ENCODE measurements at places on chromosomes 4 and X.
A peak's percentile ranks its signal among the peaks of the same experiment; 100 is the strongest.

DNA sequence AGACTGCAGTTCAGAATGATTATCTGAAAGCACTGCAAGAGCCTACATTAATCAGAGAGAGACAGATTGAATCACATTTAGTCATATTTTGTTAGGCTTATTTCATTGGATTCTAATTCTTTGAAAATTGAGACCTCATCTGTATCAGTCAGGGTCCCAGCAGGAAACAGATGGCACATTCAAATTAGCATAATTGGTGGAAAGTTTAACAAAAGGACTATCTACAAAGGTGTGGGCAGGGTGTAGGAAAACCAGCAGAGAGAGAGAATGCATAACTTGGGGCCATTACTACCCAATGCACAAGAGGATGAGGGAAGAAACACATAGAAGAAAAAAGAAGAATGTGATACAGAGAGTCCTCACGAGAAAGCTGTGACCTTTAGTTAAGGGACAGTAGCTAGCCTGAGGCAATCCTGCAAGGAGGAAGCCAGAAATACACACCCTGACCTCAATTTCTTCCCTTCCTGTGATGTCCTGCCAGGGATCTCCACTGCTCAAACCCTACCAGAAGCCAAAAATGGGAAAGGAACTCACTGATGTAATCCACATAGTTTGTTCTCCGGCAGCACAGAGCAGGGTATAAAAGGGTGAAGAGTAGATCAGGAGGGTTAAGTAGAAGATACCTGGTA is 17.7 kb upstream of the XKRX start:
- DNase-seq = no peak

DNA sequence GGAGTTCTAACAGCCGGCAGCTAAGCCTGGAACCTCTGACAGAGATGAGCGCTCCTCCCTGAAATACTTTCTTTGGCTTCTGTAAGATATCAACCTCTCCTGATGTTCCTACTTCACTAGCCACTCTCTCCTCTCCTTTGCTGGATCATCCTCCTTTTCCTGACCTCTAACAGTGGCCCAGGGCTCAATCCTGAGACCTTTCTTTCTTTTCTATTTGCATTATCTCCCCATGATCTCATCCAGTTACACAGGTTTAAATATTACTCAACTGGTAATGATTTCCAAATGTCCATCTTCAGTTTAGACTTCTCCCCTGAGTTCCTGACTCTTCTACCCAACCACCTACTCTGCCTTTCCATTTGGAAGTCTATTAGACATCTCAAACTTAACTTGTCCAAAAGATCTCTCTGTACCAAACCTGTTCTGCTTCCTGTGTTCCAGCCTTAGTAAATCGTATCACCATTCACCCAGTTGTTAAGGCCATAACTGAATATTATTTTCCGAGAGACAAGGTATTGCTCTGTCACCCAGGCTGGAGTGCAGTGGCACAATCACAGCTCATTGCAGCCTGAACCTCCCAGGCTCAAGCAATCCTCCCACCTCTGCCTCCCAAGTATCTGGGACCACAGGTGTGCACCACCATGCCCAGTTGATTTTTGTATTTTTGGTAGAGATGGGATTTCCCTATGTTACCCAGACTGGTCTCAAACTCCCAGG is 41.1 kb downstream of the RFC1 start:
- DNase-seq = no peak

DNA sequence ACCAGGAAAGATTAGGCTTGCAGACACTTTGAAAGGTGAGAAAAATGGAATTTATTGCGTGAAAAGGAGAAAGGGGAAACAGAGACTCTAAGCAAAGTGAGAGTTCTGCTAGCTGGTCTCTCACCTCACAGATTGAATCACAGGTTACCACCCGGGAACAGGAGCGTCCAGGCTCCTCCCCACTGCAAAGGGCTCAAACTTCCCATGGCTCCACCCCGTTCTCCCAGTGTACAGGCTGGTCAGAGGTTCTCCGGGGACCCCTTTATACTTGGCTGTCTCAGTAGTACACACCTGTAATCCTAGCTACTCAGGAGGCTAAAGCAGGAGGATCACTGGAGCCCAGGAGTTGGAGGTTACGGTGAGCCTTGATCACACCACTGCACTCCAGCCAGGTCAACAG is 44.0 kb upstream of the ABCG2 start:
- DNase-seq = no peak

DNA sequence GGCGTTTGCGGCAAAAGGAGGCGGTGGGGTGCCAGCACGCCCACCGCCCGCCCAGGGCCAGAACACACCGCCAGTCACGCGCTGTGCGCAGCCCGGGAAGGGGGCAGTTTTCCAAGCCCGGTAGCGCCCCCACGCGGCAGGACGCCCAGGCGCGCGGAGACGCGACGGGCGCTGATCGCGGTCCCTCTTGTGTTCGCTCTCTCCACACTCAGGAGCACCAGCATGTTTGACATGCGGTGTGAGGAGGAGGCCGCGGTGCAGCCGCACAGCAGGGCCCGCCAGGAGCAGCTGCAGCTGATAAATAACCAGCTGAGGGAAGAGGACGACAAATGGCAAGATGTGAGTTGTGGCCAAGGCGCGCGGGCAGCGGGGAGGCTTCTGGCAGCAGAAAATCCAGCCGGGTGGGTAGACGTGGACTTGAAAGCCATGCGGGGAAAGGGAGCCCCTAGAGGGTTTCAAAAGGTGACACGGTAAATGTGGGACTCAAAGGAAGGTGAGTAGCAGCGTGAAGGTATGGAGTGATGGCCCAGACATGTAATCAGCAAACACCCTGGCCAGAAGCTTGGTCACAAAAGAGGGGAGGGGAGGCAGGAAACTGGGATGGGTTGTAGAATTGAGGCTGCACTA is 104.1 kb downstream of the PHOX2B start:
- no peak for DNase-seq

DNA sequence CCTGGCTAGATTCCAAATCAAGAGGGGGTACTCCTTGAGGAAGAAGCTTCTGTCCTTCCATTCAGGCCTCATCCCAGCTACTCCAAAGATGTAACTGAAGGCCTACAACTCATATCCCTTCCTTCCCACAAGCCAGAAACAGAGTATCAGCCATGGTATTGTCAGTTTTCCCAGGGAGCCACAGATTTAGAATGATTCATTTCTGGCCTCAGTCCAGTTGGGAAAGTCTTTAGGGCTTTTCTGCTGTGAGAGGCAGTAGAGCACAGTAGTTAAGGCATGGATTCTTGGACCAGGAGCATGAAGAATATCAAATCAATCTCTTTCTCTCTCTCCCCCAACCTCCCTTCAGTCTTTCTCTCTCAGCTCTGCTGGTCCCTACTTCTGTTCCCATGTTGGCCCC is 505.0 kb downstream of the BCOR start:
- DNase-seq = no peak

DNA sequence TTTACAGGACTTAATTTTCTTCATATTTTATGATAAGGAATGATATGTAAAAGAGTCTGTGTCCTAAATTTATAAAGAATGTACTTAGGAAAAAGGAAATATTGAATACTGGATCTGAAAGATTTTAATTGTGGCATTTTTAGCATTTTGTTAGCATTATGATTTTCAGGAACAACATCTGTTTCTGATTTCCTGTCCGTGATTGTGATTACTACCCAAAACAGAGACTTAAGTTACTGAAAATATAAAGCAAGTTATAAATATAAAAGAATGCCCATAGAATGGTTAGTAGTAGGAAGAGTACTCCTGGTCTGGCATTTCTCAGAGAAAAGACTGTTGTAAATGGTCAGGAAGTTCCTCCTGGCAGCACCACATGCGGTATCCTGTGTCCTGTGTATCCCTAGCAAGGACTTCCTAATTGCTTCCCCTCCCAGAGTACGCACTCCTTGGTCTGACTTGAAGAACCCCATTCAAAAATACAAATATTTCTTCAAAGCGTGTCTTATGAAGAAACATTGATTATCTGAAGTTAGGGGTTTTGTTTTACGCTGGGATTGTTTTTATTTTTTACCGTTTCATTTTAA is 88.9 kb downstream of the RS1 start:
- no peak for DNase-seq

DNA sequence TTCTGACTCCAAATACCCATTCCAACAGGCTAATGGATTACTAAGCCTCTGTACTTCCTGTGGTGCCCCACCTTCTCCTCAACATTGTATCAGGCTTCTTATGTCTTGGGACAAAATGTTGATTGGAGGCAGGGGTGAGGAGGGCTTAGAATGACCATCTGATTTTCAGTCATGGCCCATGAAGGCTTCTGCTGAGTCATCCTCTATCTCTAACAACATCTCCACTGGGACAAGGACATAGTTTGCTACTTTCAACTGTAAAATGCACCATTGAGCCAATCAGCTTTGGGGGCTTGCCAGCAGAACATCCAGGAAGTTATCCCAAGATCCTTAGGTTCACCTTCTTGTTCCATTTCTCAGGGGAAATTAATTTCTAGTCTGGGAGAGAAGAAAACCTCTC is 29.5 kb downstream of the MAGEB17 start:
- no peak for DNase-seq

- DNase-seq = no peak
Observed at GRCh38 chr4:8121292-8122015, 37.2 kb downstream of the ABLIM2 start.

GRCh38 chr4:25925486-25926201 is 11.6 kb downstream of the SMIM20 start:
- peak; percentile 11 for DNase-seq

DNA sequence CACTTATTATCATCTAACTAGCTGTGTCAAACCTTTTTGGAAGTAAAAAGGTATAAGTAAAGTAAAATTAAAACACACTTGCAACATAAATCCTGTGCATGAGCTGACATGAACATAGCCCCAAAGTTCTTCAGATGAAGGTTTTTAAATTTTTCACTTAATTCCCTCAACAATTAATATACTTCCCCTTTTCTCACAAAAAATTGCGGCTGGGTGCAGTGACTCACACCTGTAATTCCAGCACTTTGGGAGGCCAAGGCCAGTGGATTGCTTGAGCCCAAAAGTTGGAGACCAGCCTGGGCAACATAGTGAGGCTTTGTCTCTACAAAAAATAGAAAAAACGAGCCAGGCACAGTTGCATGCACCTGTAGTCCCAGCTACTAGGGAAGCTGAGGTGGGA is 16.8 kb downstream of the RASGEF1B start:
- no peak for DNase-seq

GRCh38 chr4:113452868-113453620 is 308.5 kb downstream of the CAMK2D start:
- no peak for DNase-seq

- no peak for DNase-seq
Observed at GRCh38 chrX:8341814-8342590, 122.6 kb upstream of the VCX3B start.

DNA sequence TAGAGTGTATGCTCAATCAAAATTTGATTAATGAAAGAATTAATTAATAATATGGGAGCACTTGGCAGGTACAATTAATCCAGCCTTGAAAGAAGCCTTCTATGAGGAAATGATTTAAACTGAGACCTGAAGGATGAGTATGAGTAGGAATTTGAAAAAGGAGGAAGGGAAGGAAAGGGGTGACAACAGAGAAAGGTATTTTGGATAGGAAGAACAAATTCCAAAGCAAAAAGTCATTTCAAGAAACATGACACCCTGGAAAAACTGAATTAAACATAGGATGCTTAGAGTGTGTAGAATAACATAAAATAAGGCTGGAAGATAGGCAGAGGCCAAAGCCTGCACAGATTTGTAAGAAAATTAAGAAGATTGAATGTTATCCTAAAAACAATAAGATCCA is 29.6 kb downstream of the PHOX2B start:
- no peak for DNase-seq

DNA sequence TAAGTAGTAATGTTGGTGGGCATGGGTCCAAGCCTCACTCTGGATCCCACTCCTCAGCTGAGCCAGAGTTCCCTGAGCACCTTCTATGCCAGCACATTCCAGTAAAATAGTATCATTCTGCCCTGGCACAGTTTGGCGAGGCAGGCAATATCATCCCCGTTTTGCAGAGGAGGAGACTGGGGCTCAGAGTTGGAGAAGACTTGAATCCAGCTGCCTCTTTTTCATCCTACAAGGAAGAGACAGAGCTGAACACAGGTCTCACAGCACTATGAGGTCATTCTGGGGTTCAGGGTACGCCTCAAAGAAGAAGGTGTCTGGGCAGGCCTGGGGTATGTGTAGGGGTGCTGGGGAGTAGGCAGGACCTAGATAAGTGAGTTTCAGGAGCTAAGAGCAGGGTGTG is 103.9 kb upstream of the STX18 start:
- no peak for DNase-seq

- DNase-seq = no peak
Observed at GRCh38 chr4:165152527-165152926, 39.9 kb upstream of the TMEM192 start.

DNA sequence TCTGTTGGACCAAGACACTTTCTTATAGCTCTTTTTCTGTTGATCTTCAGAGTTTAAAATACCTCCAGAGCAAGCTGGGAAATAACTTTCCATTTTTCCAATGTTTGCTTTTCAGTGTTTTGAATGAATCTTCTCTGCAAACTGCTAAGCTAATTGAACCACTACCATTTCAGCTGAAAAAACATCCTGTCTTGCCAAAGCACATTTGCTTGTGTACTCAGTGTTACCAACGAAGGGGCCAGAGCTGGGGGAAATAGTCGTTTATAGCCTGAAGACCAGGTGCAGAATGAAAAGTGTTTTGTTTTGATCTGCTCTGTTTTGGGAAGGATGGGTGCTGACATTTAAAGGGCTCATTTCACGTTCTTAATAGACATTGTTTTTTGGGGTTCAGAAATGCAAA is 88.4 kb upstream of the CLNK start:
- DNase-seq = no peak

- no peak for DNase-seq
Observed at GRCh38 chr4:18440527-18441202, 419.1 kb upstream of the LCORL start.

DNA sequence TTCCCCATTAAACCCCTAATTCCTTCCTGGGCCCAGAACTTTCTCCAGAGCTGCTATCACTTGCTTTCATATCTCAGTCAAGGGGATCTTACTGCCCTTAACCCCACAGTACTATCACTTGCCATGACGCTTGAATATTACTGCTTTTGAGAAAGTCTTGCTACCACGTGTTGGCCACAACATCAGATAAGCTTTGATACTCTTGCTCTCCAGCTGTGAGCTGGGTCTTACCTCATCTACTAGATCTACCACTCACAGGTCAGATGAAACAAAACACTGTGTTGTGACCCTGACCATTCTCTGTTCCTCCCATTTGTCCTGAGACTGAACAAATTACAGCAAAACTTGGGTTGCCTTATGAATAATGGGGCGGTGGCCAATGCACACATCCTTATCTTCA is 12.1 kb upstream of the TAPT1 start:
- DNase-seq = no peak

DNA sequence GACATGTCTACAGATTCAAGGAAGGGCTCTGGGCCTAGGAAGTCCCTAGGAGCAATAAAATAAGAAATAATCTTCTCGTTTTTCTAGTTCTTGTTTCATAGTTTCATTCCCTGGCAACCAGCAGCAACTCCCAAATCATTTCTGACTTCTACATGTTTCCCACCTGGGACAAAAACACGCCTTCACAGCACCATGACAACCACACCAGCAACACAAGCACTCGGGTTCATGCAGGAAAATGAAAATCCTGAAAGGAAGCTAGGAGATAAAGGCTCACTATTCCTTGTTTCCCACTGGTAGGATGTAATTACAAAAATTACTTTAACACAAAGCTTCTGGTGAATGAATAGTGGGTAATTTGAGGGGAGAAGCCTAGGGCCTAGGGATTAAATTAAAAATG is 158.9 kb downstream of the ADAMTS3 start:
- no peak for DNase-seq
